ENCODE measurements at places on chromosomes 4 and X. TPM values are rescaled to one million over a fixed set of nuclear protein-coding genes. Genes with fewer than 3 reads are reported as not detected.

Gene LEF1
- total RNA-seq = 367 TPM

Gene FAT1
- 0.43 TPM for total RNA-seq

Gene NUP62CL
- total RNA-seq = 3.6 TPM

Gene CSAG1
- total RNA-seq = not detected

Gene MAGEC2
- total RNA-seq = not detected

Gene VCX3B
- total RNA-seq = not detected

Gene MAD2L1
- total RNA-seq = 127 TPM

Gene CT45A7
- total RNA-seq = not detected

Gene NAP1L2
- 2.5 TPM for total RNA-seq

Gene HSPA4L
- total RNA-seq = 2.6 TPM

Gene TENM3
- total RNA-seq = not detected

Gene DGKK
- not detected for total RNA-seq

Gene LANCL3
- not detected for total RNA-seq

Gene SPANXN3
- not detected for total RNA-seq

Gene TMPRSS11A
- not detected for total RNA-seq

Gene GPRASP2
- 2.0 TPM for total RNA-seq

Gene EDA
- total RNA-seq = 5.1 TPM

Gene TMEM144
- total RNA-seq = 0.31 TPM

Gene LAP3
- total RNA-seq = 109 TPM

Gene FRMD7
- not detected for total RNA-seq

Gene ZNF827
- total RNA-seq = 17.5 TPM

Gene ABCG2
- total RNA-seq = 0.55 TPM

Gene ZC4H2
- 15.6 TPM for total RNA-seq

Gene INPP4B
- total RNA-seq = 55.7 TPM

Gene OPHN1
- not detected for total RNA-seq

Gene UNC5C
- total RNA-seq = not detected

Gene CLNK
- total RNA-seq = not detected

Gene ZCCHC12
- 0.14 TPM for total RNA-seq

Gene LRP2BP
- total RNA-seq = 0.60 TPM

Gene DCAF12L2
- not detected for total RNA-seq

Gene EDNRA
- not detected for total RNA-seq

Gene TBC1D25
- 10.6 TPM for total RNA-seq

Gene F8A2
- not detected for total RNA-seq

Gene TMSB15C
- total RNA-seq = 2.1 TPM

Gene DRP2
- total RNA-seq = 0.47 TPM

Gene MAGEB17
- not detected for total RNA-seq

Gene MAP7D2
- 0.69 TPM for total RNA-seq

Gene PAGE5
- not detected for total RNA-seq

Gene CYBB
- total RNA-seq = not detected

Gene TLR1
- 4.2 TPM for total RNA-seq

Gene EVC2
- total RNA-seq = not detected

Gene LUZP4
- total RNA-seq = not detected

All from activated naive CD4-positive, alpha-beta T cell treated with anti-CD3 and anti-CD28 coated beads for 36 hours (primary cell).